Natural killer cell treated with Interleukin-12 subunit alpha and Interleukin-12 subunit beta and Interleukin-15 and Interleukin-18, amount 100 ng/mL, for 72 hours (primary cell): ENCODE measurements at places on chromosomes 13 and 19. TPM values are rescaled to one million over a fixed set of nuclear protein-coding genes. Genes with fewer than 3 reads are reported as not detected.

- peak overlapping the region; percentile 80 for H3K27ac ChIP-seq
- no peaks in the 10 kb centered on the region for H3K36me3 ChIP-seq
- DNase-seq, result peak; percentile 56
These were observed 7.4 kb downstream of the CD22 start for GRCh38 chr19:35336166-35336955.

- H3K27me3 ChIP-seq, result no peaks in the 10 kb centered on the region
- DNase-seq, result no peak
- no peak overlapping the region for H3K27ac ChIP-seq
- H3K4me1 ChIP-seq, result peaks cover 52% of the 10 kb centered on the region
- no peak overlapping the region for H3K4me3 ChIP-seq
These were observed 4.5 kb downstream of the CIC start for GRCh38 chr19:42273407-42274064.

Gene TIMM50
- total RNA-seq, result 133 TPM

Gene MTRF1
- total RNA-seq, result 17.2 TPM

- peaks cover 36% of the 10 kb centered on the region for H3K27me3 ChIP-seq
- peak; percentile 77 for DNase-seq
- H3K4me1 ChIP-seq, result peaks cover 7% of the 10 kb centered on the region
- peak within 1 kb of the TSS; percentile 70 for H3K4me3 ChIP-seq
These were observed at the start of gene LMO7 for GRCh38 chr13:75635828-75636435. Gene LMO7 (plus strand): TSS chr13:75636330. CDS start chr13:75636658, 328 bp downstream.

DNA sequence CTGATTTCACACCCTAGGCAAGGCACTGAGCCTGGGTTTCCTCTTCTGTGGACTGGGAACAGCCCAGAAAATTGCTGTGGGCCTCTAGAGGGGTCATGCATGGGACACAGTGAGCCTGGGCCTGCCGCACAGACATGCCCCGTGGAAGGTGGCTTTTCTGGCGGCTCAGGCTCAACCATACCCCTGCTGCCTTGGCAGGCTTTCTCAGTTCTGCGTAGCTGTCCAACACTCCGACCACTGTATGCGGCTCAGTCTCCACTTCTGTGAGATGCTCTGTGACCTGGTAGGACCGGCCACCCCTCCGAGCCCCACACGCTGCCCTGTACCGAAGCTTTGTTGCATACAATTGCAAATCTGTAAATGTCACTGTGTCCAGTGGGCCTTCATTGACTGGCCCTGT lies 126.3 kb downstream of the UQCRFS1 start:
- no peaks in the 10 kb centered on the region for H3K36me3 ChIP-seq
- H3K27ac ChIP-seq, result no peak overlapping the region
- H3K4me1 ChIP-seq, result no peaks in the 10 kb centered on the region
- H3K27me3 ChIP-seq, result peaks cover 17% of the 10 kb centered on the region

DNA sequence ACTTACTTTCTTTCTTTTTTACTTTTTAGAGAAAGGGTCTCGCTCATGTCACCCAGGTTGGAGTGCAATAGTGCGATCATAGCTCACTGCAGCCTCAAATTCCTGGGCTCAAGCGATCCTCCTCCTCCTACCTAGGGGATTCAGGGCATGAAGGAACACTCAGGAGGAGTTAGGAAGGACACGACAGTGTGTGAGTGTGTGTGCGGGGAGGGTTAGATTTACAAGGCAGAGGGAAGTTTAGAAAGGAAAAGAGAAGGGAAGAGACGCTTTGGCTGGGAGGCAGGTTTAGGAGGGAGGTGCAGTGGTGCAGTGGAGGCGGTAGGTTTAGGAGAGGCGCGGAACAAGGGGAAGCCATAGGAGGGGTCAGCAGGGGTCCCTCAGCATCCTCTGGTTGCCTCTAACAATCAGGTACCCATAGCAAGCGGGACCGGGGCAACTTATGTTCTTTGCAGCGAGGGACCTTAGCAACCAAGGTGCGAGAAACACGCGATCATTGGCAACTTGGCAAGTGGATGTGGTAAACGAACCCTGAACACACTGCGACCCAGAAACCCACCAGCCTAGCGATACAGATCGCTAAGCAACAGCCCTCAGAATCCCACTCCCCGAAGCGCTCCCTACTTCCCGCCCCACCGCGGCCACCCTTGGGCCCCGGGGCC lies 501 bp downstream of the SIRT2 start:
- peaks cover 9% of the 10 kb centered on the region for H3K36me3 ChIP-seq
- peaks cover 51% of the 10 kb centered on the region for H3K4me1 ChIP-seq
- no peak for DNase-seq

DNA sequence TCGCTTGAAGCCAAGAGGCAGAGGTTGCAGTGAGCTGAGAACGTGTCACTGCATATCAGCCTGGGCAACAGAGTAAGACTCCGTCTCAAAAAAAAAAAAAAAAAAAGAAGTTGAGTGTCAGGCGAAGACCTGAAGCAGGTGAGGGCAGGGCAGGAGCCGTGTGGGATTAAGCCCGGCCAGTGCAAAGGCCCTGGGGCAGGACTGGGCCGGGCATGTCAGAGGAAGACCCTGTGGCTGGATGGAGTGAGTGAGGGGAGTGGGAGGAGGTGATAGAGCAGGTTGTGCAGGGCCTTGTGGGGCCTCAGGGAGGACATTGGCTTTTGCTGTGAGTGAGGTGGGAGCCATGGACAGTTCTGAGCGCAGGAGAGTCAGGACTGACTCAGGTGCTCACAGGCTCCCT lies 47.9 kb downstream of the TMED1 start:
- H3K27ac ChIP-seq, result no peak overlapping the region
- peaks cover 9% of the 10 kb centered on the region for H3K36me3 ChIP-seq
- DNase-seq, result no peak
- H3K4me3 ChIP-seq, result no peak overlapping the region

Gene UBE2L5
- total RNA-seq, result not detected

Gene ZNF229
- total RNA-seq, result 0.24 TPM

- peaks cover 17% of the 10 kb centered on the region for H3K4me1 ChIP-seq
- H3K36me3 ChIP-seq, result no peaks in the 10 kb centered on the region
- no peak overlapping the region for H3K27ac ChIP-seq
- no peak overlapping the region for H3K4me3 ChIP-seq
- no peaks in the 10 kb centered on the region for H3K27me3 ChIP-seq
These were observed 3.1 kb upstream of the SUCLA2 start for GRCh38 chr13:48004201-48004600.

Gene TRAPPC5
- total RNA-seq, result 75.7 TPM

DNA sequence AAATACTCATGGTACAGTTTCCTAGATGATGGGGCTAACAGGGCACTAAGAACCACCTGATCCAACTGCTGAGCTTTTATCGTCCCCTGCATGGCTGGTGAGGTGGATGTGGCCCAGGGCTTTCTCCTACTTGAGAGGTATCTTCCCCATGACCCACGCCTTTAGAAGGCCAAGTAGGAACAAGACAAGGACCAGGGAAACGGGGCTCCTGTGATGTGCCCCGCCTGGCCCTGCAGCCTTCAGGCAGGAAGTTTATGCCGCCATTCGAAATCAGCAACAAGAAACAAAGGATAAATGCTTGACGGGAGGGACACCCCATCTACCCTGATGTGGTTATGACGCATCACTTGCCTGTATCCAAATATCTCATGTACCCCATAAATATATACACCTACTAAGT lies 4.1 kb downstream of the NLRP13 start:
- no peak overlapping the region for H3K4me3 ChIP-seq
- H3K4me1 ChIP-seq, result no peaks in the 10 kb centered on the region
- DNase-seq, result no peak
- H3K27me3 ChIP-seq, result no peaks in the 10 kb centered on the region

GRCh38 chr19:3250675-3251074 lies 26.2 kb downstream of the CELF5 start:
- no peak overlapping the region for H3K4me3 ChIP-seq
- peaks cover 4% of the 10 kb centered on the region for H3K4me1 ChIP-seq
- no peak overlapping the region for H3K27ac ChIP-seq
- H3K36me3 ChIP-seq, result no peaks in the 10 kb centered on the region
- DNase-seq, result no peak

DNA sequence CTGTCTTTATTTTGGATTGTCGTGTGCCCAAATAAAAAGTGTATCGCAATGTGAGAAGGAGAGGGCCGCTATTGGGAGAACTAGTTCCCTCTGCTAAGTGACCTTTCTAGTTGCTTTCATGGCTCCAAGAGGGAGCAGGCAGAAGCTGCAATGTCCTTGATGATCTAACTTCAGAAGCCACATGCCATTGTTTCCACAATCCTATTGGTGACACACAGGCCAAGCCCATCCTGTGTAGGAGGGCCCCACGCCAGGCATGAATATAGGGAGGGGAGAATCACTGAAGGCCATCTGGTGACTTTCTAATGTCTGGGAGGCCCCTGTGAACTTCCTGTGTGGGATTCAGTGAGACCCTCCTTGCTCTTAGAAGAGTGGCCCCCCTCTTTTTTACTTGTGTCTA lies 47.8 kb upstream of the KPNA3 start:
- no peaks in the 10 kb centered on the region for H3K36me3 ChIP-seq
- no peak overlapping the region for H3K27ac ChIP-seq
- no peaks in the 10 kb centered on the region for H3K4me1 ChIP-seq

DNA sequence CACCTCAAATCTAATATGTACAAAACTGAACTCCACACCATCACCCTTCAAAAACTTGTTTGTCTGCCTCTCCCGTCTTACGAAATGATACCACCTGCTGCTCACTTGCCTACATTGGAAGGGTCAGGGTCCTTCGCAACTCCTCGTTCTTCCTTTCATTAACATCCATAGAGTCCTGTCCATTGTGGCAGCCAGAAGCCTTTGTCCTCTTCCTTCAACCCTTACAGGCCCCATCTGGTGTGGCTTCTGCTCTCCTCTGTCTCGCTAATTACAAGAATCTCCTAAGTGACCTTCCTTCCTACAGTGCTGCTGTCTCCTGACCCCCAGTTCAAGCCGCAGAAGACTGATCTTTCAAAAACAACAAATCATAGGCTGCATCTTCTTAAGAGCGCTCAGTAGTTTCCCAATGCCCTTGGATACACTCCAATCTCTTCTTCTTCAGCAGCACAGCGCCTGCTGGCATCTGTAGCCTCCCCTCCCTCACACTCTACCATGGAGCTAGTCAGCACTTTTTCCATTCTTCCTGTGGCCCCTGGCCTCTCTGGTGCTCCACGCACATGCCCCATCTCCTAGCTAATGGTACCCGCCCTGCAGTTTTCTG lies 382.7 kb downstream of the LIG4 start:
- no peak for DNase-seq
- H3K27ac ChIP-seq, result no peak overlapping the region
- peaks cover 9% of the 10 kb centered on the region for H3K36me3 ChIP-seq
- H3K4me3 ChIP-seq, result no peak overlapping the region
- no peaks in the 10 kb centered on the region for H3K27me3 ChIP-seq
- no peaks in the 10 kb centered on the region for H3K4me1 ChIP-seq

Gene IRS2
- 1.1 TPM for total RNA-seq

DNA sequence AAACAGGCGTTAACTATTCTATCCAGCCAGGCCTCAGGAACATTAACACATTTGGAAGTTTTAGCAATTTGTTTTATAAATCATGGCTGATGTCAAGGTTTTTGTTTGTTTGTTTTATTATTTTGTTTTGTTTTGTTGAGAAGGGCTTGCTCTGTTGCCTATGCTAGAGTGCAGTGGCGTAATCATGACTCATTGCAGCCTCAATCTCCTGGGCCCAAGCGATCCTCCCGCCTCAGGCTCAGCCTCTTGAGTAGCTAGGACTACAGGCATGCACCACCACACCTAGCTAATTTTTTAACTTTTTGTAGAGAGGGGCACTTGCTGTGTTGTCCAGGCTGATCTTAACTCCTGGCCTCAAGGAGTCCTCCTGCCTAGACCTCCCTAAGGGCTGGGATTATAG lies 28.3 kb downstream of the NUP58 start:
- no peaks in the 10 kb centered on the region for H3K27me3 ChIP-seq
- H3K36me3 ChIP-seq, result peaks cover 16% of the 10 kb centered on the region
- no peaks in the 10 kb centered on the region for H3K4me1 ChIP-seq
- no peak overlapping the region for H3K4me3 ChIP-seq

Gene CEACAM3
- not detected for total RNA-seq

- peaks cover 35% of the 10 kb centered on the region for H3K4me1 ChIP-seq
- peak overlapping the region; percentile 52 for H3K4me3 ChIP-seq
- no peaks in the 10 kb centered on the region for H3K36me3 ChIP-seq
- H3K27me3 ChIP-seq, result peaks cover 54% of the 10 kb centered on the region
These were observed 24.0 kb downstream of the SLC8A2 start for GRCh38 chr19:47447470-47448359.

DNA sequence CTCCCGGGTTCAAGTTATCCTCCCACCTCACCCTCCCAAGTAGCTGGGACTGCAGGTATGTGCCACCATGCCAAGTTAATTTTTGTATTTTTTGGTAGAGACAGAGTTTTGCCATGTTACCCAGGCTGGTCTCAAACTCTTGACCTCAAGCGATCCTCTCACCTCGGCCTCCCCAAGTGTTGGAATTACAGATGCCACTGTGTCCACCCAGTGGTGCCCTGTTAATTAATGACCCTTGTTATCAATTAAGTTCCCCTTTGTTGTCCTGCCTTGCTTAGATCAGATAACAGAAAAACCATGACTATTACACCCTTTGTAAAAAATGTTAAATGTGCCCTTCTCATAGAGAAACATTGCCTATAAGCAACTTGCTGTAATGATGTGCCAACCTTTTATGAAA lies 34.4 kb upstream of the IGFL1 start:
- H3K27ac ChIP-seq, result no peak overlapping the region
- H3K4me1 ChIP-seq, result no peaks in the 10 kb centered on the region
- no peak overlapping the region for H3K4me3 ChIP-seq
- H3K36me3 ChIP-seq, result no peaks in the 10 kb centered on the region

DNA sequence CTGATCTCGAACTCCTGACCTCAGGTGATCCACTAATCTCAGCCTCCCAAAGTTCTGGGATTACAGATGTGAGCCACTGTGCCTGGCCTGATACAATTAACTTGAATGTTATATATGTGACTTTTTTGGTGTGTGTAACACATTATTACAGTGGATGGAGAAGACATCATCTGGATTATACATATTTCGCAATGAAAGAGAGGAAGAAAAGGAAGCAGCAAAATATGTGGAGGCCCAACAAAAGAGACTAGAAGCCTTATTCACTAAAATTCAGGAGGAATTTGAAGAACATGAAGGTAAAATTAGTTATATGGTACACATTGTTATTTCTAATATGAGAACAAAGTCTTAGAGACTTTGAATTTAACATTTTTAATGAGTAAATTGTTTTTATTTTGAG lies 55.5 kb downstream of the BRCA2 start:
- H3K36me3 ChIP-seq, result peaks cover 9% of the 10 kb centered on the region
- no peak overlapping the region for H3K27ac ChIP-seq
- no peaks in the 10 kb centered on the region for H3K27me3 ChIP-seq

Gene GPC6
- total RNA-seq, result not detected

Gene CXCL17
- not detected for total RNA-seq

GRCh38 chr13:105991622-105992277 lies 543.7 kb downstream of the EFNB2 start:
- no peaks in the 10 kb centered on the region for H3K36me3 ChIP-seq
- no peaks in the 10 kb centered on the region for H3K4me1 ChIP-seq
- no peak for DNase-seq
- H3K27me3 ChIP-seq, result no peaks in the 10 kb centered on the region
- no peak overlapping the region for H3K27ac ChIP-seq

Gene SYDE1
- total RNA-seq, result not detected

Gene ATP4B
- not detected for total RNA-seq

GRCh38 chr13:19737844-19738557 lies 44.7 kb downstream of the PSPC1 start:
- H3K4me1 ChIP-seq, result peaks cover 16% of the 10 kb centered on the region
- no peak for DNase-seq
- H3K4me3 ChIP-seq, result no peak overlapping the region
- H3K27ac ChIP-seq, result no peak overlapping the region
- no peaks in the 10 kb centered on the region for H3K27me3 ChIP-seq

GRCh38 chr13:34070544-34071303 lies 252.8 kb downstream of the RFC3 start:
- no peaks in the 10 kb centered on the region for H3K4me1 ChIP-seq
- no peaks in the 10 kb centered on the region for H3K27me3 ChIP-seq
- no peak for DNase-seq
- no peak overlapping the region for H3K27ac ChIP-seq
- H3K4me3 ChIP-seq, result no peak overlapping the region
- H3K36me3 ChIP-seq, result no peaks in the 10 kb centered on the region
